Hematopoietic multipotent progenitor cell treated with erythropoietin and hydrocortisone succinate and interleukin-3 and kit ligand, for 15 days (in vitro differentiated cells): ENCODE measurements at places on chromosomes 1 and 21.

DNA sequence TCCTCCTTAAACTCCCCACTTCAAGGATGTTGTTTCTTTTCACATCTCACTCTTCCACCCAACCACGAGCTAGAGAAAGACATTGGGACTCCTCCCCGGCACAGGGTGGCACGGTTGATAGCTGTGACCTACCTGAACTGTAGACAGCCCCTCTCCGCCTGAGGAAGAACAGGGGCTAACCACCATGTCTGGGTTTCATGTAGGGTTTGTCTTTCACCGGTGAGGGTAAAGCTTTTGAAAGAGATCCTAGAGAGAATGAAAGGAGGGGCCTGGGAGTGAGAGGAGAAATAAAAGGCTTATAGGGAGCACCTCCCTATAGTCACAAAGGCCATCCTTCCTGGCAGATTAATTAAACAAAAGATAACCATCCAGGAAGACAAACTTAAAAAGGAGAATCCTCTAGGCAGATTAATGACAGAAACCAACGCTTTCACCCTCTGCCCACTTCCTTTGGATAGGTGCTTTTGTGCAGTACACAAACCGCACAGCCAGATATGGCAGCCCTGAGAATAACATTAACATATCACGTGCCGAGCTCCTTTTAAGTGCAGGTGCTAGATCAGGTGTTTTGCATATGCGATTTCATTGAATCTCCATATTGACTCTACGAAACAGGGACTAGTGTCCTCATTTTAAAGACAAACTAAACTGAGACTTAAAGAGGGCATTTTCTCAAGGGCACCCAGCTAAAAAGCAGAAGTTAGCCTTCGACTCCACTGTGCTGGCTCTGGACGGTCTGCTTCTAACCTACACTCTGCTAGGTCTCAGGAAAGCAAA lies 178.1 kb upstream of the RUNX1 start:
- no peak for DNase-seq

- DNase-seq = no peak
Observed at GRCh38 chr1:46034601-46035516, 97.6 kb downstream of the PIK3R3 start.

DNA sequence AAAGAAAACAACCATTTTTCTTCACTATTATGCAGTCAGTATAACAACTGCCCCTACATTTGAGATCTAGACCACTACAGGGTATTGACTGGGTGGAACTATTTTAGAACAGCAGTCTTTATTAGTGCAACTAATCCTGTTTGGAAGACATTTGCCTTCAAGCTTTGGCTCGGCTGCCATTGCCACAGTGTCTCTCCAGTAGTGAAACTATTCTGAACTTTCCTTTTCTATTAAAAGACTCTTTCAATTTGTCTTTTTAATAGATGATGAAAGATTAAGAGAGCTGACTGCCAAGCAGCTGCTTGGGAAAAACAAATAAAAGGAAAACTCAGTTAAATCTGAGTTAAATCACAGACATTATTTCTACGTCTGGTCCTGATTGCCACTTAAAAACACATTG lies 49.3 kb downstream of the LPGAT1 start:
- no peak for DNase-seq

DNA sequence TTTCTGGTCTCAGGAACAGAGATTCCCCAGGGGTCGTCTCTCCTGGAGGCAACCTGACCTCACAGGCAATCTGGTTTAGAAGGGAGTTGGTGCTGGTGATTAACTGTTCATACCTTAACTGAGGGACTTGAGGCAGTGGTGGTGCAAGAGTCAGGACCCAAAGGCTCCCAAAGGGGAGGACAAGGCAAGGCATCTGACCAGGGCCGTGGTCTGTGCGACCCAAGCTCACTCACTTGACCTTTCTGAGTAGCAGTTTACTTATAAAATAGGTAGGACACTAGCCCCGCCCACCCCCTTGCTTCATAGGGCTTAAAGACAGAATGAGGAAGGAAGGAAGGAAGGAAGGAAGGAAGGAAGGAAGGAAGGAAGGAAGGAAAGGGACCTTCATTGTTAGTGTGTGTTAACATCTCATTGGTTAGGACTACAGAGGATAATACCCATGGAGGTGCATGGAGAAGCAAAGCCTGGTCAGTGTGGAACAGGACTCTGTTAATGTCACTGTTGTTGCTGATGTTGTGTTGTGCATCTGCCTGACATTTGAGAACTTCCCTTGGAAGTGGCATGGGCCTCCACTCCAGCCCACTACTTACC lies 4.6 kb upstream of the KCNA2 start:
- no peak for DNase-seq

DNA sequence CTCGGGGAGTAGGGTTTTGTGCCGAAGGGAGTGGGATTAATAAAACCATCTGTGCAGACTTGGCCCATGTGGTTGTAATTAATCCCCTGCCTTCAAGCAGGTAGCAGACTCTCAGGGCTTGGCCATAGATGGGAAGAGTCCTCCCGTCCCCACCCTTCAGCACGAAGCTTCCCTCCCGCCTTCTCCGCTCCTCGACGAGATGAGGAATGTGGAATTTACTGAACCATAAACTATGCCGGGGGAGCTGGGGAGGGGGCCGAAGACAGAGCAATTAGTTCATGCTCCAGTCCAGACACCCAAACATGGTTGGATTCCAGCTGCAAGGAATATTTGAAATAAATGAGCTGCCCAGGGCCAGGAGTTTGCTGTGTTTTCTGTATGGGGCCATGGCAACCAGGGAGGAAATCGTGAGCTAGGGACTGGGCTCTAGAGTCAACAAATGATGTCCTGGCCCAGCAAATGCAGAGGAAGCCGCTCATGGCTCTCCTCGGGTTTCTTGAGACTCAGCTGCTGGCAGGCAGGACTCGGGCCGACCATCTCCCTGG lies 78.8 kb downstream of the SPSB1 start:
- DNase-seq = no peak
